ENCODE measurements at places on chromosomes 1 and 21.

GRCh38 chr1:100703716-100704115 lies 15.8 kb upstream of the VCAM1 start:
- DNase-seq, result no peak

- DNase-seq, result no peak
These were observed 80.3 kb downstream of the TTC3 start for GRCh38 chr21:37153196-37153934.

DNA sequence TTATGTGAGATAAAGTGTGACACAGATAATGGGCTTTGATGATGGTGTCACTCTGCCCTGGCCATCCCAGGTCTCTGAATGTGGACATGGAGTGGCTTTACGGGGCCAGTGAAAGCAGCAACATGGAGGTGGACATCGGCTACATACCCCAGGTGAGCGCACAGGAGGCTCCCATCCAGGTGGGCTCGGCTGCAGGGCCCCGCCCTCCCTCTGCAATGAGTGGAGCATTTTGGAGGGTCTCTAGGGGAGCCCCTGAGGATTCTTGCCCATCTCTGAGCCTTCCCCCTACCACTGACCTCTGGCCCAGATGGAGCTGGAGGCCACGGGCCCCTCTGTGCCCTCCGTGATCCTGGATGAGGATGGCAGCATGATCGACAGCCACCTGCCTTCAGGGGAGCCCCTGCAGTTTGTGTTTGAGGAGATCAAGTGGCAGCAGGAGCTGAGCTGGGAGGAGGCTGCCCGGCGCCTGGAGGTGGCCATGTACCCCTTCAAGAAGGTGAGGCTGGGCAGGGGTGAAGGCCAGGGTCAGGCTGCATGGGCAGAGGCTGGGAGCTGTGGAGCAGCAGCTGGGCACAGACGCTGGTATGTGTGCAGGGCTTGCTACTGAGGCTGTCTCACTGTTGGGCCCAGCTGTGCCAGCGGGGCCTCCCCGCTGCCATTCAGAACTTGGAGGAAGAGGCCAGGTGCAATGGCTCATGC lies 8.2 kb upstream of the MTFR1L start:
- DNase-seq, result no peak

- peak; percentile 37 for DNase-seq
These were observed 434 bp downstream of the EVA1B start for GRCh38 chr1:36322786-36323635.

DNA sequence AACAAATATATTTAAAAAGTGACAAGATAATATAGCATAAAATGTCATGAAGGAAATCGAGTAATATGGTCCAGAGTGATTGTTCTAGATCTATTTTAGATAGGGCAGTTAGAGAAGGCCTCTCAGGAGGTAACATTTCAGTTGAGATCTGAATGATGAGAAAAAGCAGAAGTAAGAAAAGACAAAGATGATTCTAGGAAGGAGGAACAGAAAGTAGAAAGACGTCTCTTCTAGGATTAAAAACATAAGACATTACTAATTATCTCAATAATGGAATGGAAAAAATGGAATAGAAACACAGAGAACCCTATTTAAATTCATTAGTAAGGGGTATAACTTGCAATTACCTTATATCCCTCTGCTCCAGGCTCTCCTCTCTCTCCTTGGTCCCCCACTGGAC lies 130.0 kb upstream of the ZNHIT6 start:
- no peak for DNase-seq

DNA sequence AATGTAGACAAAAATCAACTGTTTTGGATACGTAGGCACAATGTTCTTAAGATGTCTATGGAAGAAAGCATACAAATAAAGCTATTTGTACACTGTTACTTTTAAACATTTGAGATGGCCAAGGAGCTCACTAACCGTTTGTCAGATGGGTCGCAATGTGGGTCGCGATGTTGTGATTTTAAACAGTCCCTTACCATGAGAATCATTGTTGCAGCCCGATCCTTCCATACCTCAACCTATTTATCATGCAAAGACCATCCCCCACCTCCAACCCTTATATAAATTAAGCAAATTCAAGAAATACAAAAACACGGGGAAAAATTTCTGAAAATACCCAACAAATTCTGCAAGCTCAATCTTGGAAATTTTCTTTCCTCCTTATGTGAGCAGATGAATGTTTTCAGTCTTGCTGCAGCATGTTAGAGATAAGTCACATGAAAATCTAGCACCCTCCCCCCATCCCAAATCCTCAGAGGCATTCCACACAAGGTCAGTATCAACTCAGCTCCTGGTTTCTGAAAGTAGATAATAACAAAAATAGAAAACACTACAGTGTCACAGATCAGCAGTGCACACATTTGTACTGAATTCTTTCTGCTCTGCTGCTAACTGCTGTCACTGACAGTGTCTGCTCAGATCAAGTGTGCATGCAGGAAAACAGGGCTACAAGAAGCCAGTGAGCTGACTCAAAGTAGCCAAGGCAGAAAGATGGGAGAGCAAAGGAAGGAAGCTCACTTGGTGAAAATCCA lies 92.9 kb upstream of the TTC39A start:
- DNase-seq, result no peak

DNA sequence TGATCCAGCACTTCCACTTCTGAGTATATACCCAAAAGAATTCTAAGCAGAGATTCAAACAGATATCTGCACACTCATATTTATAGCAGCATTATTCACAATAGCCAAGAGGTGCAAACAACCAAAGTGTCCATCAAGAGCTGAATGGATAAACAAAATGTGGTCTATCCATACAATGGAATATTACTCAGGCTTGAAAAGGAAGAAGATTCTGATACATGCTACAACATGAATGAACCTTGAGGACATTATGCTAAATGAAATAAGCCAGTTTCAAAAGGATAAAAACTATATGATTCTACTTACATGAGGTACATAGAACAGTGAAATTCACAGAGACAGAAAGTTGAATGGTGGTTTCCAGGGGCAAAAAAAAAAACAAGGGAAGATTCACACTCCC lies 88.9 kb downstream of the CCDC185 start:
- DNase-seq, result no peak
